AG04450 (cell line): ENCODE measurements at places on chromosomes 5 and 9.

DNA sequence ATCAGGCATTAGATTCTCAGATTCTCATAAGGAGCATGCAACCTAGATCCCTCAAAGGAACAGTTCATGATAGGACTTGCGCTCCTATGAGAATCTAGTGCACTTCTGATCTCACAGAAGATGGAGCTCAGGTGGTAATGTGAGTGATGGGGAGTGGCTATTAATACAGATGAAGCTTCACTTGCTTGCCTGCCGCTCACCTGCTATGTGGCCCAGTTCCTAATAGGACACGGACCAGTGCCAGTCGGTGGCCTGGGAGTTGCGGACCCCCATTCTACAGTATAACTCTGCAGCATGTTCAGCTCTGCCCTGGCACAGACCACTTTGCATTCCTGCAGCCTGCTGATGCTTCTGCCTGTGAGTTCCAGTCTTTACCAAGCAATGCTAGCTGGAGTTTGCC, 581.3 kb upstream of the KLF4 start:
- no peak for DNase-seq

DNA sequence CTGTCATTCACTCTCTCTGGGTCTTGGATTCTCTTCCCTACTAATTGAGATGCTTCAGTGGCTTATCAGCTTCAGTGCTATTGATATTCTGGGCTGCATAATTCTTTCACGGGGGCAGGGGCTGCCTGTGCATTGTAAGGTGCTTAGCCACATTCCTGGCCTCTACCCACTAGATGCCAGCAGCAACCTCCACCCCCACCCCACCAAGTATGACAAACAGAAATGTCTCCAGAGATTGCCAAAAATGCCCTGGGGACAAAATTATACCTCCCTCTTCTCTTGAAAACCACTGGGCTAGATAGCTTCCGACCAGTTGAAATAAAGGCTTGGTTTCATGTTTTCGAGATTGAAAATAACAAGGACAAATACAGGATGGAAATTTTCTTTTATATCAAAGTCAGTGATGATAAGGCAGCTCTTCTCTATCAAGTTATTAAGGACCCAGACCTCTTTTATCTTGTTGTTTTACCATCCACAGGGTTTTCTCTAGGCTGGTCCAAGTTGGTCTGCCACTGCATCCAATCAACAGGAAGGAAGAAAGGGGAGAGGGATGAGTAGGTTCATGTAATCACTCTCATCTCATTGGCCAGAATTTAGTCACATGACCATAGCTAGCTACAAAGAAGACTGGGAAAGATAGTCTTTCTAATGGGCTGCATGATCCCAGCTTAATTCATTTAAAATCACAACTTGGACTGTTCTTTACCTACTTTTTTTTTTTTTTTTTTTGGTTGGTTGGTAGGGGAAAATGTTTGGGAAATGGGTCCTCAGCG, 92.1 kb upstream of the RANBP3L start:
- DNase-seq = no peak

- no peak for DNase-seq
Measured at GRCh38 chr5:156036640-156037039, 290.3 kb upstream of the SGCD start.

DNA sequence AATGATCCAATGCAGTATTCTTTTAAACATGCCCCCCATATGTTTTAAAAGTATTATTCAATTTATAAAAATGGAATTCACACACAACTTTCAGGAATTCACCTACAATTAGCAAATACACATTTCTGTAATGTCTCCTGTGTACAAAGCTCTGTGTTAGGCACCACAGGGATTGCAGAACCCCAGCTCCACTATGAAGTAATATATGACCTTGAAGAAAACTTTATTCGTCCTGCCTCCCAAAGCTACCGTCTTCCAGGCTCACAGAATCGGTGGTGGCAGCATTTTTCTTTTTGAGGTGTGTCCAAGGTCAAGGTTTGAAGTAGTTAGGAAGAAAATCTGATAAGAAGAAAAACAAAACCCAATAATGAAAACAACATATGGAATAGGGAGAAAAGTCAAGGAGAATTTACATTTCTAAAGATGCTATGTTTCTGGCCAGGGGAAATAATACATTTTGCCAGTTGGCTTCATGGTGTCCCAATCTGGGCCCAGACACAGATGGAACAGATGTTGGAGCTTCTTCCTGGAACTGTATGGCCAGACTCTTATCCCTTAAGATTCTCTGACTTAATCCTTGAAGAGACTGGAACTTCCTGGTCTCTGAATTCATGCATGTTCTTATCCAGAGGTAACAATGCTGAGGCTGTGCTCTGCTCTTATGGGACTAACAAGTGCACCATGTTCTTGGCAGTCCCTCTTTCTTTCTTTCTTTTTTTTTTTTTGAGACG, 22.0 kb upstream of the LVRN start:
- no peak for DNase-seq

GRCh38 chr9:109766351-109766750, 13.6 kb upstream of the PALM2AKAP2 start:
- DNase-seq = peak; percentile 85

- no peak for DNase-seq
Measured at GRCh38 chr5:61617995-61618525, 286.0 kb downstream of the ZSWIM6 start.

- DNase-seq = no peak
Measured at GRCh38 chr5:178683783-178684182, 46.7 kb downstream of the ZNF354A start.

GRCh38 chr9:90838581-90839154, 37.0 kb downstream of the SYK start:
- no peak for DNase-seq

DNA sequence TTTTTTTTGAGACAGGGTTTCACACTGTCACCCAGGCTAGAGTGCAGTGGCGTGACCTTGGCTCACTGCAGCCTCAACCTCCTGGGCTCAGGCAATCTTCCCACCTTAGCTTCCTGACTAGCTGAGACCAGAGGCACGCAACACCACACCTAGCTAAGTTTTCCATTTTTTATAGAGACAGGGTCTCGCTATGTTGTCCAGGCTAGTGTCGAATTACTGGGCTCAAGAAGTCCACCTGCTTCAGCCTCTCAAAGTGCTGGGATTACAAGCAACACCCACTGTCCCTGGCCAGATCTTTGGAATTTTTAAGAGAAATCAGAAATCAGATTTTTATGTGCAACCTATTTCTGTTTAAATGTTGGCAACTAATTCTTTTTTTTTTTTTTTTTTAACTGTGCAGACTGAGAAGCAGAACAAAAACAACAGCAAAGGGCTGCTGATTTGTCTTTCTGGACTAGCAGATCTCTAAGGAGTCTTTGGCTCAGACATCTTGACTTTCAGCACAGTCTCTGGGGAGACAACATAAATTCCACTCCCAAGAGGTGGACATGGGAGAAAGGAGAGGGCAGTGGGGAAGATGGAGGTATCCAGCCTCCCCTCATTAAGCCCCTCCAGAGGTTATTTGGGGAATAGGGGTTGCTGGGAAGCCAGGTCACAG, 54.4 kb upstream of the FABP6 start:
- DNase-seq = no peak

DNA sequence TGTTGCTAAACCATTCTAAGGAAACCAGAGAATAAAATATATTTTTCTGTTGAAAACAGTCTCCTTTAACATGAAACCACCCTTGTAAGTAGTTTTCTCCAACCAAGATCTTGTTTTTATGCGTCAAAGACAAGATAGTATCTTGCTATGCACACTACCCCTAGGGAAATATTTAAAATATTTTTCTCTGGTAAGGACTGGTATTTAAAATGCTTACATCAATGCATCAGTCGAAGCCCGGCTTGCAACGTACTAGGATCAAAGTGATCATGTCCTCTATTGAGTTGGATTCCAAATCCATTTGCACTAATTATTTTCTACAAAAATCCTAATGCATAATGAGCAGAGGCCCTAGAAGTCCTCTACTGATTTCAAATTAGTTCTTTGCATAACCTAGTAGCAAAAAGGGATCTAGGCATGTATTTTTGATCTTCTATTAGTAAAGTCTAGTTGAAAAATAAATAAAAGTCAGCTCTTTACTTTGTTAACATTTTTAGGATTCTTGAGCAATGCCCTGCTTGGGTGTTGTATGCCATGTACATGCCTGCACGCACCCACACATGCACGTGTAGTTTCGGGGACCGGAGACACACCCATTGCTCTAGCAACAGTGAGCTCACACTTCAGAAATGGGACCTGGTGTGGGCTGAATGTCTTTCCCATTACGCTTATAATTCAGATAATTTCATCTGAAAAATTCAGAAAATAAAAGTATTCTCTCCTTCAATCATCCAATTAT, 165.0 kb upstream of the GPR151 start:
- DNase-seq = no peak

DNA sequence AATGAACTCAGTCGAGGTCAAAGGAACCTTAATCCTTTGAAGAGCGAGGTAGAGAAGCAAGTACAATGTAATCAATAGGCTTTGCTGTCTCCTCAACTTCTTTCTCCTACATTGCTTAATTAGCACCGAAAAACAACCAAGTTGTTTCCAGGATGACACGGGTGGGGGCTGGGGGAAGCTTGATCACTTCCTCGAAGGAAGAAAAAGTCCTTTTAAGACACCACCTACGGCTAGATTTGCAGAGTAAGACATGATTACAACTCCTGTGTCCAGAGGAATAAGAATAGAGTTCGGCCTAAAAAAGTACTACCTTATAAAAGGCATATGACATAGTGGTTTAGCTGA, 811 bp upstream of the ARRDC3 start:
- no peak for DNase-seq

DNA sequence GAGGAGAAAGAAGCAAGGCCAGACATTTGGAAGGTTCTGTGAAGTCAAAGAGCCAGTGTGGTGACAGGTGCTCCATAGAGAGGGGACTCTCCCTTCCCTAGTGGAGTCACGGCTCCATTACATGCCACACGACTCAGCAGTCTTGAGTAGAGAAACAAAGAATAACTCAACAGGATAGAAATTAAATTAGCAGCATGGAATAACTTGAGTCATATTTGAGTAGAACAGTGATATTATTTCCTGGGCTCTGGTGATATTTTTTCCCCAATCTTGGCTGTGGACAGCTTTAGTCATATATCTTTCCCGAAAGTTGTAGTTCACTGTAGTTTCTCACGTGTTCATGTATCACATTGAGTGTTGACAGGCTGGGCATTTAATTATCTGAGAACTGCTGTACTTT, 149.7 kb upstream of the EFNA5 start:
- DNase-seq = no peak

GRCh38 chr5:94693043-94693822, 74.8 kb downstream of the SLF1 start:
- DNase-seq = peak; percentile 59

- no peak for DNase-seq
Measured at GRCh38 chr5:150671509-150672236, 10.6 kb downstream of the MYOZ3 start.
